ENCODE measurements at places on chromosomes 5 and 9.

- no peak for DNase-seq
These were observed 111.4 kb upstream of the FER start for GRCh38 chr5:108636135-108636853.

- DNase-seq = no peak
These were observed 946.0 kb downstream of the NR2F1-AS1 start for GRCh38 chr5:92635001-92635461.

GRCh38 chr9:16705111-16705604 lies 165.3 kb downstream of the BNC2 start:
- DNase-seq = no peak

- no peak for DNase-seq
These were observed 364.1 kb upstream of the CCNH start for GRCh38 chr5:87776785-87777184.

GRCh38 chr5:58135571-58136335 lies 324.1 kb downstream of the PLK2 start:
- no peak for DNase-seq

DNA sequence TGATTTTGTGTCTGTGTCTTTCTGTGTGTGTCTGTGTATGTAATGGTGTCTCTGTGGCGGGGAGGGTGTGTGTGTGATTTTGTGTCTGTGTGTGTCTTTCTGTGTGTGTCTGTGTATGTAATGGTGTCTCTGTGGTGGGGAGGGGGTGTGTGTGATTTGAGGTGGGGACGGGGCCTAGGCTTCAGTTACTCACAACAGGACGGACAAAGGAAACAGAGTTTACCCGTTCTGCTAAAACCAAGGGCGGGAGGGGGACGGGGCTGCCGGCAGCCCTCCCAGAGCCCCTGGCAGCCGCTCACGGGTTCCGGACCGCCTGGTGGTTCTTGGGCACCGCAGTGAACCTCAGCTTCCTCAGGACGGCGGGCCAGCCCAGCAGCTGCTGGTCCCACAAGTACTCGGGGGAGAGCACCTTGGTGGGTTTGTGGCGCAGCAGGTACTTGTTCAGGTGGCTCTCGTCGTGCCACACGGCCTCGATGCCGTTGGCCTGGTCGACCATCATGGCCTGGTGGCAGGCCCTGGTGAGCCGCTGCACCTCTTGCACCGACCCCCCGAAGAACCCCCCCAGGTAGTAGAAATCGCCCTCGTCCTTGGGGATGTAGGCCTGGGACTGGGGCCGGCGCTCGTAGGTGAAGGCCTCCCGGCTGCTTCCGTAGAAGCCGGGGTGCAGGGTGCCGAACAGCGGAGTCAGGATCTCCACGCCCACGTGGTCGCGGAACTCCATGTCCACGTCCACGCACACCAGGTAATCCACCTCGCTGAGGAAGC lies 19.4 kb downstream of the ABO start:
- DNase-seq = no peak

GRCh38 chr5:175749591-175749990 lies 91.7 kb downstream of the HRH2 start:
- no peak for DNase-seq

DNA sequence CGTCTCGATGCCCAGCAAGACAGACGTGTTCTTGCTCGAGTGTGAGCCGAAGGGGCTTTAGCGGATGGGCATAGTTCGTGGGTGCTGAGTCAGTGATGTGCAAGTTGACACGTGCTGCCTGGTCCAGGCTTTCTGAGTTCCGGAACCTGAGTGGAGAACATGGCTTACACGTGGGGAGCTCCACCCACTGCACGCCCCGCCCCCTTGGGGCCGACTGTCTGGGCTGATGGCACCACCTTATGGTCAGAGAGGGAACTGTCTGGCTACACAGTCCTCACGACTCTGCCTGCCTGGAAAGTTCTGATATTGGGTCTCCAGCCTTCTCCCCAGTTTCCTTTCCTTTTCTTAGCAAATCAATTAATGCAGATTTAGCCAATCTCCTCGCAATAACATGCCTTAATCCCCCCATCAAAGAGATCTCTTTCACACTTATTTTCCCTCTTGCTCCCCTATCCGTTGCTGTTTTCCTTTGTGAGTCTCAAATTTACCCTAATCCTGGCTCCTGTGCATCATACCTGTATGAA lies 3.8 kb upstream of the STC2 start:
- DNase-seq = peak; percentile 77

DNA sequence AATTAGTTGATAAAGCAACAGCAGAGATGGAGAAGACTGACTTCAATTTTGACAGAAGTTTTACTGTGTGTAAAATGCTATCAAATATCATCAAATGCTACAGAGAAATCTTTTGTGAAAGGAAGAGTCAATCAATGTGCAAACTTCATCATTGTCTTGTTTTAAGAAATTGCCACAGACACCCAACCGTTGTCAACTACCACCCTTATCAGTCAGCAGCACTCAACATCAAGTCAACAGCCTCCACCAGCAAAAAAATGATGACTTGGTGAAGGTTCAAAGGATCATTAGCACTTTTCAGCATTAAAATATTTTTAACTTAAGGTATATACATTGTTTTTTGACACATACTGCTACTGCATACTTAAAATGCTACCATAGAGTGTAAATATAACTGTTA lies 888.8 kb downstream of the CDH18 start:
- no peak for DNase-seq

DNA sequence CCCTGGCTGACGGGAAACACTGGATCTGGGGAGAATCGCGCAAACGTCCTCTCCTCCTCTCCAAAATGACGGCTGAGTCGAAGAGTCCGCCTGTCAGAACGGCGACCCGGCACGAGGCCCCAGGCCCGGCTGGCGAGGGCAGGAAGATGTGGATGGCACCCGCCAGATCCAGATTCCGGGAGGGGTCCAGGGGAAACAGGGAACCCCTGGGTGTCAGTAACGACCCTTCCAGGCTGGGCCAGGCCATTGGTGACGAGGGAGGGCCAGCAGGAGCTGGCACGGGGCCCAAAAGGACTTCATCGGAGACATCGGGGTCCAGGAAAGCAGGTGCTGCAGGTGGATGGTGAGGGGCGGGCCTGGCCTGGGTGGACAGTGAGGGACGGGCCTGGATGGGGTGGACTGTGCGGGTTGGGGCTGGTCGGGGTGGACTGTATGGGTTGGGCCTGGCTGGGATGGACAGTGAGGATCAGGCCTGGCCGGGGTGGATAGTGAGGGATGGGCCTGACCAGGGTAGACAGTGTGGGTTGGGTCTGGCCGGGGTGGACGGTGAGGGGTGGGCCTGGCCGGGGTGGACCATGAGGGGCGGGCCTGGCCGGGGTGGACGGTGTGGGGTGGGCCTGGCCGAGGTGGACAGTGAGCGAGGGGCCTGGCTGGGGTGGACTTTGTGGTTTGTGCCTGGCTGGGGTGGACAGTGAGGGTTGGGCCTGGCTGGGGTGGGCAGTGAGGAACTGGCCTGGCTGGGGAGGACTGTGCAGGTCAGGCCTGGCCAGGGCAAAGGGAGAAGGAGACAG lies 14.0 kb downstream of the SLC6A3 start:
- DNase-seq = no peak

GRCh38 chr5:68070591-68071281 lies 144.8 kb upstream of the PIK3R1 start:
- peak; percentile 7 for DNase-seq

GRCh38 chr5:31029925-31030324 lies 163.6 kb upstream of the CDH6 start:
- no peak for DNase-seq

DNA sequence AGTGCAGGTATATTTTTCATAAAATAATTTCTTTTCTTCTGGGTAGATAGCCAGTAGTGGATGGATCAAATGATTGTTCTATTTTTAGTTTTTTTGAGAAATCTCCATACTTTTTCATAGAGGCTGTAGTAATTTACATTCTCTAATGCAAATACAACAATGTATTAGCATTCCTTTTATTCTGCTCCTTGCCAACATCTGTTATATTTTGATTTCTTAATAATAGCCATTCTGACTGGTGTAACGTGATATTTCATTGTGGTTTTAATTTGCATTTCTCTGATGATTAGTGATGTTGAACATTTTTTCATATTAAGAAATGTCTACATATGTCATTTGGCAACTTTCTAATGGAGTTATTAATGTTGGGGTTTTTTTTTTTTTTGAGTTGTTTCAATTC lies 27.2 kb upstream of the SLC36A2 start:
- no peak for DNase-seq
